ENCODE measurements at places on chromosomes 1 and 21.

DNA sequence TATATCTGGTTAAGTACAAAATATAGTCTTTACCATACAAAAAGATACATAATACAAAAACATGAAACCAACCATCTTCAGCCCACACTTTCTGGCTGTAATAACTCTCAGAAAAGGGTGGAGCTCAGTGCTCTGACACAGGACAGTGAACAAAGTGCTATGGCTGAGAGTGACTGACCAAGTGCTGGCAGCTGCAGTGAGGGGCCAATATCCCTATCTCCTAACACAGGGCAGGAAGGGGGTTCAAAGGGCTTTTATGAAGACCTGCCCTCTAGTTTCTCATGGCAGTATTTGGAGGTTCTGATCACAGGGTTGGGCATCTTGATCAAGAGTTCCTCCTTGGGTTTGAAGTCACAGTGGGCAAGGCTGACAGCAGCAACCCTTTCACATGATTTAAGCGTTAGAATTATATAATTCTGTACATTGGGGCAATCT lies 3.9 kb downstream of the TXNIP start:
- DNase-seq: no peak

- DNase-seq: no peak
These were observed 194.4 kb downstream of the EIF4G3 start for GRCh38 chr1:20982316-20982715.

DNA sequence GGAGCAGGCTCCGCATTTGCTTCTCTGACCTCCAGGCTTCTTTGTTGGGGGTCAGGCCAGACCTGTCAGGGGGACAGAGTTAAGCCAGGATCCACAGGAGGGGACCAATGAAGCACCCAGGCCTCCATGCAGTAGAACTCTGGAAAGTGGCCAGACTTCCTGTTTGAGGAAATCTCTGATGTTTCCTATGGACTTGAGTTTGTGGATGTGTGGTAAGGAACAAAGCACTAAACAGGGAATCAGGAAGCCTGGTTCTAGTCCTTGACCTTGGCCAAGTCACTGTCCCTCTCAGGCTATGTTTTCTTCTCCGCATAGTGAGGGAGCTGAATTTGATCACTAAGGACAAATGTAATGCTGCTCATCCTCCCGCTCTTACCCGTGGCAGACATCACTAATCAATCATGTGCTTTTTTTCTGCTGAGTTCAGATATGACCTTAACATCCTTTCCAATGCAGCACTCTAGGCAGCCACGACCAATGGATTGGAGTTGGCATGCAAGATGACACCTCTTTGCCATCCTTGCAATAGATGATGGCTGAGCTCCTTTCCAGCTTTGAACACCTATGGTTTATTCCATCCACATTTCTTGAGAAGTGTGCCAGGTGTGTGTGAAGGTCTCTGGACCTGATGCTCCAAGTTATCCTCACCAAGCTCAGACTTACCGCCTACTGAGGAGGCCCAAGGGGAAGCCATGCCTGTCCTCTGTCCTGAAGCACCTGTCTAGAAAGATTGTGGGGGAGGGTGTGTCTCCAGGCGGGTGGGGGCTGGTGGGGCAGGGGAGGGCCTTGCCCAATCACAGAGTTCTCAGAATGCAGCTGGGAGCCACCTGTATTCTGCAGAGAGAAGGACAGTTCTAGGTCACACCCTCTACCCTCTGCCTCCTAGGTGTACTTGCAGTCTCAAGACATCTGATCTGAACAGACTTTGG lies 9.9 kb downstream of the SH2D2A start:
- no peak for DNase-seq

DNA sequence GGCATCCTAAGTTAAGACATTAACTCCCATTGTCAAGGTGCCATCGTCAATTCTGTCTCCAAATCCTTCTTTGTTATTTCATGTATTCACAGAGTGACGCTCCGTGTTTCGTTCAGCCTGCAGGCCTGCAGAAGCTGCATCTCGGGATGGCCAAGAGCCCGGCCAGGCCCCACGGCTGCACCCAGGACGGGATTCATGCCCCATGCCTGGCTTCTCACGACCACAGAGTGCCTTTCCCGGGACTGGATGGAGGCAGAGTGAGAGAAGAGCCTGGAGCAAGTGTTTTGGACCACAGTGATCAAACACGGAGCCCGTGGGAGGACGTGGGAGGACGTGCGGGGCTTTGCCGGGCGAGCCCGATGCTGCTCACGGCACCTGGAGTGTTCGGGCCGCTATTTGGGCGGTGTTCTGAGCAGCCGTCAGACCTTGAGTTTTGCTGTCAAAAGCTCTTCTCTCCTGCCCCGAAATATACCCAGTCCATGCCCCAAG lies 56.8 kb downstream of the COL6A1 start:
- DNase-seq: no peak

GRCh38 chr21:14265023-14265422 lies 49.1 kb downstream of the RBM11 start:
- no peak for DNase-seq

Data from NCI-H82 (cell line).